ENCODE measurements at places on chromosomes 11 and 22. TPM values are rescaled to one million over a fixed set of nuclear protein-coding genes. Genes with fewer than 3 reads are reported as not detected.

RIMBP3C gene
- total RNA-seq: 0.13 TPM

LRRC74B gene
- not detected for total RNA-seq

DSCAML1 gene
- total RNA-seq: 0.35 TPM

PTPRCAP gene
- total RNA-seq: 0.72 TPM

ARHGEF12 gene
- 11.8 TPM for total RNA-seq

MMP11 gene
- 0.27 TPM for total RNA-seq

MRGPRX3 gene
- total RNA-seq: not detected

RASD2 gene
- total RNA-seq: 0.67 TPM

PITPNM1 gene
- 39.8 TPM for total RNA-seq

TIRAP gene
- 6.8 TPM for total RNA-seq

GTSE1 gene
- 31.7 TPM for total RNA-seq

MS4A3 gene
- total RNA-seq: not detected
